ENCODE measurements at places on chromosomes 3 and 15.

DNA sequence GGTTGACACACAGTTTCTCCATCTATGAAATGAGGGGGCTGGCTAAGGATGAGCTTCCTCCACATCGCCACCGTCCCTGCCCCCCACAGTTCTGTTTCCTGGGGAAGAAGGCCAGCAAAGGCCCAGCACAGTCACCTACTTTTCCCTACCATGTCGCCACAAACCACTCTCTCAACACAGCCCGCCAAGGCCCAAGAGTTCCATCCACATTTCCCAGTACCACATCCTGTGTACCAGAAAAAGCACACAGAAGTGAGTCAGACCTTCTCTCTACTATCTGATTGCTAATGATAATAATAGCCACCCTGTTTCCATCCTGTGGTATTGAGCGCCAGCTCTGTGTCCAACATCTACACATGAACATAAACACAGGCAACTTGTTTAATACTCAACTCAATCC lies 30.3 kb upstream of the C15orf39 start:
- peak; percentile 28 for ATAC-seq

DNA sequence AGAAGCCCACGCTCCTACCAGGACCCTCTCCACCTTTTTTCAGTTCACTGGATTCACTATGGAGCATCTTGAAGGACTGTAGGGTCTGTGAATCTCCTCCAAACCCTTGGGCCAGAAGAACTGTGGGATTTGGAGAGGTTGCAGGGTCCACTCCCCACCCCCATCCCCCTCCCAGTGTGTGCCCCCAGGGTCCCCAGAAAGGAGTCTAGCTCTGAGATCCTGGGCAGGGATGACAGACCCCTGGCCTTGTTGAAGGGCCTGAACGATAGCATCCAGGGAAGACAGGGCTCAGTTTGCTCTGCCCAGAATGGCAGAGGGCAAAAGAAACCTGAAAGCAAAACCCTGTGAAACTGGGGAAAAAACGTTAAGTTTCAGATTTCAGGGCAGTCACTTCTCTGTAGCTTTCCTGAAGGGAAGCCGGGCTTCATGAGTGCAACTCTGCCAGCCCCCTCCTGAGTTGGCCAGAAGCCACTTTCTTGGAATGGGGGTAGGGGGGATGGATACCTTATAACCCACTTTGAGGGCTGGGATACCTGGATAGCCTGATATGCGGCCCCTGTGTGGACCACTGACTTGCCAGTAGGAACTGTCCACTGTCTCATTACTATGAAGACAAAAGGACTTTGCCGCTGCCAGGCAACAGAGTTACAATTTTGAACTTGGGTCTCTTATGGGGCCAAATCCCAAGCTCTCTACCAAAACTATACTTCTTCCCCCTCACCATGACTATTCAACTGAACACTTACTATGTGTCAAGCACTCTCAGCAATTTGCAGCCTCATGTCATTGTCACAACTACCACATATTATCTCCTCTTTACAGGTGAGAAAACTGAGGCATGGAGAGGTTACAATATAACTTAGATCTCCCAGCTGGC lies 1.6 kb upstream of the CISH start:
- no peak for ATAC-seq

DNA sequence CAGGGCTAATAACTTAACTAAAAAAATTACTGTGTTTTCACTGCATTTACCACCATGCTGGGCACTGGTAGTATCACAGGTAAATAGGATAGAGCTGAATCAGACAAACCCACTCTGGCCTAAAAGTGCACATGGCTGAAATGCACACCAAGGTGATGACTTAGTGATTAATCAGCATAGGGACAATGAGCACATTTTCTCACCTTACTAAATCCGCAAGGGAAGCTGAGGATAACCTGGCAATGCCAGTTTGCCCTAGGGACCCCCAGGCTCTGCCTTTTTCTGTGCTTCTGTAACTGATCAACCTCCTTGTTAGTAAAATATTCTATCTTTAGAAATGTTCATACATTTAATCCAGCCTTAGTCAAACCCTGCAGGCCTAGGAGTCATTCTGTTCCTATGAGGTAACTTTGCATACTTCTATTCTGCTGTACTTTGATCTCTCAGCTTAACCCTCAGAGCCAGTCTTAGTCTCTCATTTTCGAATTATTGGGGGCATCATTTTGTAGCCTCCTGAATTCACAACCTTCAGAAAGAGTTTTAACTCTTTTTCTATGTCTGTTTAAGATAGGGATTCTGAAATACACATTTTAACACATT lies 562.9 kb upstream of the KCNMB2 start:
- no peak for ATAC-seq

GRCh38 chr3:169966951-169967915 lies 626 bp downstream of the SEC62 start:
- peak; percentile 64 for ATAC-seq

All from activated CD4-positive, CD25-positive, alpha-beta regulatory T cell treated with anti-CD3 and anti-CD28 coated beads, Interleukin-2, amount 50 U/mL, for 24 hours (primary cell).